Left kidney (tissue), 8 donors: ENCODE measurements at places on chromosomes 5 and 9. TPM values are rescaled to one million over a fixed set of nuclear protein-coding genes. Genes with fewer than 3 reads are reported as not detected.

DNA sequence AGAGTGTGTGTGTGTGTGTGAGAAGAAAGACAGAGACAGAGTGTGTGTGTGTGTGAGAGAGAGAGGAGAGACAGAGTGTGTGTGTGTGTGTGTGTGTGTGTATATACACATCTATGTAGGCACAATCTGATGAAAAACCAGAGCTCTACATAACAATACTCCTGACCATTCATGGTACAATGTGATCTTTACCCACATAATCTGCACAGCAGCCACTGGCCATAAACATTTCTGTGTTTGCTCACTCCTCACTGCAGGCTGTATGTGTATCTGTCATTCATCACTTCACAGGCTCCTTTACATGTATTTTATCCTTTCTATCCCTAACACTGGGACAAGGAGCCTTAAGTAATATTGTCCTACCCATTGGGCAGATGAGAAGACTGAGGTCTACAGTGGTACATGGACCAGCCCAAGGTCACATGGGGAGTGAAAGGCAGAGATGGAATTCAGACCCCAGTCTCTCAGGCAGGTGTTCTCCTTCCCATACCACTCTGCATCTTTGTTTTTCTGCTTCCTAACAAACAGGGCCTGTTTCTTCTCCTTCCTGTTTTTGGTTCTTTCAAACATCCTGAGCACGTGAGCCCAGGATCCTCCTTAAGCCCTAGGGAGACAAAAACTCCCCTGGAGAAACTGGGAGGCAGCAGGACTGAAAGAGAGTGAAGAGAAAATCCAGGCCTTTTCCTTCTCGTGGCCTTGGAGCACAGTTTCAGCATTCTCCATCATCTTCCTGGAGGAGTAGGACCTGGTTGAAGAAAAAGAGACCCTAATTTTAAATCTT, 201.7 kb upstream of the MSX2 start:
- DNase-seq = no peak

- no peak for DNase-seq
Measured at GRCh38 chr9:9615086-9615485, 997.7 kb downstream of the PTPRD start.

The TMEM215 gene
- 0.12 TPM for polyA plus RNA-seq

The NMUR2 gene
- polyA plus RNA-seq = 0.15 TPM
